Upper lobe of right lung (tissue), 1 donor: ENCODE measurements at places on chromosomes 2 and 18.

GRCh38 chr2:218063486-218063885 is 5.6 kb upstream of the RUFY4 start:
- no peak overlapping the region for H3K27ac ChIP-seq
- H3K36me3 ChIP-seq = no peaks in the 10 kb centered on the region
- no peaks in the 10 kb centered on the region for H3K4me1 ChIP-seq
- DNase-seq = no peak
- no peaks in the 10 kb centered on the region for H3K27me3 ChIP-seq

- no peak overlapping the region for H3K4me3 ChIP-seq
- no peak overlapping the region for H3K27ac ChIP-seq
- no peaks in the 10 kb centered on the region for H3K4me1 ChIP-seq
- no peaks in the 10 kb centered on the region for H3K36me3 ChIP-seq
These were observed 203.4 kb upstream of the TNP1 start for GRCh38 chr2:217063238-217063755.

GRCh38 chr2:240990266-240990529 is 8.2 kb upstream of the SNED1 start:
- H3K4me3 ChIP-seq = no peak overlapping the region
- no peaks in the 10 kb centered on the region for H3K27me3 ChIP-seq

DNA sequence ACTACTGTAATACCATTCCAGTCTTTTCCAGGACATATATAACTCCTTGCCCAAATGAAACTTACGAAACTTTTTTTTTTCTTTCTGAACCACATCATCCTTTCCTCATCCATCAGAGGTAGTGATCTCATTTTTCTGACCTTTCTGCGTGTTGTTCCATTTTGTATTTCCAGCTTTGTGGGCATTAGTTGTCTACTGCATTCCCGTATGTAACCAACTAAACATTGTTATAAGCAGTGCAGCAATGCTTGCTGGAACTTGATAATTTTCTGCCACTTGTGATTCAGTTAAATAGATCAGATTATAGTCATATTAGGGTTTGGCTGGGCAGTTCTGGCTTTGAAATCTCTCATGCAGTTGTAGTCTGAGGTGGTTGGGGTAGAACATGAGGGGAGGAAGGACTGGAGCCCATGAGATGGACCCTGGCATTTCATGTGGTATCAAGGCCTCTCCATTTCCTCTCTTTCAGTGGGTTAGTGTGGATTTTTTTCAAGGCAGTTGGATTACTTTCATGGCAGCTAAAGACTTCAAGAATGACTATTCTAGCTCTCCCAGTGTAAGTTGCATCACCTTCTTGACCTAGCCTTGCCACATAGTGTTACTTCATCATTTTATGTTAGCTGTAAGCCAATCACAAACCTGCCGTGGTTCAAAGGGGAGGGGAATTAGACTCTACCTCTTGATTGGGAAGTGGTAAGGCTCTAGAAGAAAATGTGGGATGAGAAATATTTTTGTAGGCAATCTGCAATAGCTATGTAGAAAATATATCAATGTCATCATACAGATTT is 80.5 kb downstream of the EHBP1 start:
- H3K4me3 ChIP-seq = no peak overlapping the region
- H3K27me3 ChIP-seq = no peaks in the 10 kb centered on the region

- H3K27me3 ChIP-seq = no peaks in the 10 kb centered on the region
- DNase-seq = no peak
- H3K4me1 ChIP-seq = no peaks in the 10 kb centered on the region
- no peak overlapping the region for H3K27ac ChIP-seq
These were observed 315.3 kb downstream of the CLIP4 start for GRCh38 chr2:29430382-29431112.

DNA sequence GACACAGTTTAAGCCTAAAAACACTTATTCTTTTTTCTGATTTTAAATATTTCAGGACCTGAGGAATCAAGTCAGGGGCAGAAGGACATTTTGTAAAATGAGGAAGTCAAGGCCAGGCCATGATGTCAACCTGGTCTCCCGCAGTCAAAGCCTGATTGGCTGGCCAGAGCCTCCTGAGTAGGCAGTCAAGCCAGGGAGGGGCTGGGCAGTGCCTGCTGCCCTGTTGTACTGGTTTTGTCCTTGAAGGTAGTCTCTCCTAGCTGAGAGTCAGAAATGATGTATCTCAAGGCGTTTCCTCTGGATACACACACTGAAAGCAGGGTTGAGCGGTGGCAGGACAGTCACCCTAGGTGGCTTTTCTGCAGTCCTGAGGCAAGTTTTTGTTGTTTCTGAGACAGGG is 19.8 kb downstream of the CCT7 start:
- H3K4me1 ChIP-seq = no peaks in the 10 kb centered on the region
- peaks cover 55% of the 10 kb centered on the region for H3K36me3 ChIP-seq
- H3K27me3 ChIP-seq = no peaks in the 10 kb centered on the region

GRCh38 chr2:203692031-203692710 is 14.3 kb upstream of the CD28 start:
- H3K36me3 ChIP-seq = no peaks in the 10 kb centered on the region
- no peak for DNase-seq
- peaks cover 44% of the 10 kb centered on the region for H3K4me1 ChIP-seq
- H3K4me3 ChIP-seq = no peak overlapping the region
- peak overlapping the region; percentile 56 for H3K27ac ChIP-seq

GRCh38 chr2:55763721-55764120 is 70.1 kb upstream of the PNPT1 start:
- no peak for DNase-seq
- no peak overlapping the region for H3K4me3 ChIP-seq
- H3K36me3 ChIP-seq = no peaks in the 10 kb centered on the region
- H3K27ac ChIP-seq = no peak overlapping the region

GRCh38 chr2:36355151-36355889 is at the start of gene CRIM1:
TSS of gene CRIM1 (plus strand) at chr2:36355778. CDS start at chr2:36356293, 515 bp downstream.
- peaks cover 43% of the 10 kb centered on the region for H3K4me1 ChIP-seq
- DNase-seq = peak; percentile 95
- H3K27ac ChIP-seq = peak within 1 kb of the TSS; percentile 79
- no peaks in the 10 kb centered on the region for H3K36me3 ChIP-seq
- no peaks in the 10 kb centered on the region for H3K27me3 ChIP-seq
